ENCODE measurements at places on chromosomes 7 and 10. TPM values are rescaled to one million over a fixed set of nuclear protein-coding genes. Genes with fewer than 3 reads are reported as not detected.
A peak's percentile ranks its signal among the peaks of the same experiment; 100 is the strongest.

DNA sequence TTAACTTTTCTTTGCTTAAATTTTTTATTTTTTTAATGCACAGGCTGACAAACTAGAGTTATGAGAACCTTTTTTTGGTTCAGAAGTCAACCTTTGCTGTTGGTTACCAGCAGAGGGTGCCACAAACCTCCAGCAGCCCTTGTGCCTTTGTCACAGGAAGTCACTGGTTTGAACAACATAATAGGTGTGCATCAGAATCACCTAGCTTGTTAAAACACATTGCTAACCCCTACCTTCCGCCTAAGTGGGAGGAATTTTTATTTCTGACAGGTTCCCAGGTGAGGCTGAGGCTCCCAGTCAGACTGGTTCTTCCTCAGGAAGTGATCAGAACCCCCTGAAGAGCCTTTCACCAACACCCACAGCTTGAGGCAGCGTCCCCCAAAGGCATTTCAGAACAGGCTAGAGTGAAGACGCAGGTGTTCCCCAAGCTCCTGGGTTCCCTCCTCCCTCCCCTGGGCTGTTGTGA is 22.6 kb upstream of the VDAC2 start:
- H3K27me3 ChIP-seq = no peaks in the 10 kb centered on the region
- H3K36me3 ChIP-seq = no peaks in the 10 kb centered on the region
- H3K4me1 ChIP-seq = peaks cover 5% of the 10 kb centered on the region
- DNase-seq = peak; percentile 53
- H3K27ac ChIP-seq = peak overlapping the region; percentile 23

DNA sequence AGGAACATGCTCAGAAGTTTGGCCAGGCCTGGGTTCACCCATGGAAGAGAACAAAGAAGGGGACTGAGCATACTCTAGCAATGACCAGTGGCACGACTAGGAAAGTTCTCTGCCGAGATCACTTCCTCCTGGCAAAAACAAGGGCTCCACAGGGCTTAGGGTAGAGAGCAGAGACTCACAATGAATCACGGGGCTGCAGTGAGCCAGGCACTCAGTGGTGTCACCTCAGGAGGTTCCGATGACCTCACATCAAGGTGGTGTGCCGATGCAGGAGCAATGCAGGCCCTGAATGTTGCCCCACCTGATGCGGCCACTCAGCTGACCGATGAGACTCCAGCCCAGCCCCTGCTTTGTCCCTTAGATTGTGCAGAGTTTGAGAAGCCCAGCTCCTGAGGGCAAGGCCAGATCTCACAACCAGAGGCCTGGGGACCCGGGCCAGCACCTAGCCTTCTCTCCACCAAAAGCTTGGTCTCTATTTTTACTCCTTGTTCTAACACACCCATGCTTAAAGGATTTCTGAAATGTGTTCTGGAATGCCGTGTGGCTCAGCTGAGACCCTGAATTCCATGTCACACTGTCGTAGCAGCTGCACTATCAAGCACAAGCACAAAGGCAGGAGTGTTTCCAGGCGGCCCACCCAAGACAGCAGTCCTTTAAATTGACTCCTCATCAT is 60.9 kb downstream of the COBL start:
- H3K4me3 ChIP-seq = no peak overlapping the region
- no peaks in the 10 kb centered on the region for H3K4me1 ChIP-seq
- H3K27me3 ChIP-seq = peaks cover 3% of the 10 kb centered on the region
- no peak for DNase-seq
- no peak overlapping the region for H3K27ac ChIP-seq

Gene UBTD1
- 1.8 TPM for total RNA-seq

Gene LRRC17
- total RNA-seq = not detected

DNA sequence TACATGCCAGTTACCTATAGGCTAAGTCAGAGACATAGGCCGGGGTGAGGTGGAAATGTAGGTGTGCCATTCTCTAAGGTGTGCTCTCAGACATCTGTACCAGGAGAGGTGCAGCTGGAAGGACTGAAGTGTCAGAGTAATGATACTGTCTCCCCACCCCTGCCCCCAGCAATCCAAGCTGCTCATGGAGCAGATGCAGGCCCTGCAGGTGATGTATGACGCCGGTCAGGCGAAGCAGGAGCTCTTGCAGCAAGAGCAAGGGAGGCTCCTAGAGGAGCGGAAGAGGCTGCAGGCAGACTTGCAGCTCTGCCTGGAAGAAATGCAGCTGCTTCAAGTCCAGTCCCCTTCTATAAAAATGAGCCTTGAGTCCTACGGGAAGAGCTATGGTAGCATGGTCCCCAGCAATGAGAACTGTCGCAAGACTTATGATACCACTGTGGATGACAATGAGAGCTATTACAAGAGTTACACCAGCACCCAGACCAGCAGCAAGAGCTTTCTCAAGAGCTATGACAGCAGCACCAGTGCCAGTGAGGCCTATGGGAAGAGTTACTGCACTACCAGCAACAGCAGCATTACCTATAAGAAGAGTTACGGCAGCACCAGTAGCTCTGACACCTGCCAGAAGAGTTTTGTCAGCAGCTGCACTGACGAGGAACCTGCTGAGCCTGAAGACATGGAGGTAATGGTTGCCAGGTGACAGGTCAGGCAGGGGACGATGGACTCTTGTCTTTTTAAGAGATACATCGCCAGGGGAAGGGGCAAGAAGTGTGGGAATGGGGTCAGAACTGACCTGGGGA is 18.4 kb upstream of the FLNC start:
- DNase-seq = no peak
- no peaks in the 10 kb centered on the region for H3K4me1 ChIP-seq
- peaks cover 2% of the 10 kb centered on the region for H3K27me3 ChIP-seq

DNA sequence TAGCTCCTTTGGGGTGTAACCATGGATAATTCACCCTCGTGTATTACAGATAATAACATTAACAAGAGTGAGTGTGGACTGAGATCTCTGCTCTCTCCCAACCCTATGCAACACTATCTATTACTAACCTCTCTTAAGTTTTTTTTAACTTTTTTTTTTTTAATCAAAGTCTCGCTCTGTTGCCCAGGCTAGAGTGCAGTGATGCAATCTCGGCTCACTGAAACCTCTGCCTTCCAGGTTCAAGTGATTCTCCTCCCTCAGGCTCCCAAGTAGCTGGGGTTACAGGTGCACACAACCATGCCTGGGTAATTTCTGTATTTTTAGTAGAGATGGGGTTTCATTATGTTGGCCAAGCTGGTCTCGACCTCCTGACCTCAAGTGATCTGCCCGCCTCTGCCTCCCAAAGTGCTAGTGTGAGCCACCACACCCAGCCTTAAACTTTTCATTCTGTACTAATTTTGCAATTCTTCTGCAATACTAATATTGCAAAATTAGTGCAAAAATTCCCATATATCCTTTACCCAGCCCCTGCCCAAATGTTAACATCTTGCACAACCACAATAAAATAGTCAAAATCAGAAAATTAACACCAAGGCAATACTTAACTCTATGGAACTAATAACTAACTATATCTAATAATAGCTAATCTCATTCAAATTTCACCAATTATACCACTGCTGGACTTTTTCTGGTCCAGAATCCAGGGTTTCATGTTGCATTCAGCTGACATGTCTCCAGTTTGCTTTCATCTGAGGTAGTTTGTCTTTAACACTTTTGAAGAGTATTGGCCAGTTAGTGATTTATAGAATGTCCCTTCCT is 66.5 kb upstream of the TCF7L2 start:
- no peaks in the 10 kb centered on the region for H3K4me1 ChIP-seq
- H3K4me3 ChIP-seq = no peak overlapping the region
- H3K27me3 ChIP-seq = peaks cover 2% of the 10 kb centered on the region
- no peak overlapping the region for H3K27ac ChIP-seq

Gene LAMTOR4
- 133 TPM for total RNA-seq

- H3K4me3 ChIP-seq = no peak overlapping the region
- no peak for DNase-seq
- H3K36me3 ChIP-seq = no peaks in the 10 kb centered on the region
- no peak overlapping the region for H3K27ac ChIP-seq
These were observed 103.9 kb upstream of the THSD7A start for GRCh38 chr7:11935905-11936304.

DNA sequence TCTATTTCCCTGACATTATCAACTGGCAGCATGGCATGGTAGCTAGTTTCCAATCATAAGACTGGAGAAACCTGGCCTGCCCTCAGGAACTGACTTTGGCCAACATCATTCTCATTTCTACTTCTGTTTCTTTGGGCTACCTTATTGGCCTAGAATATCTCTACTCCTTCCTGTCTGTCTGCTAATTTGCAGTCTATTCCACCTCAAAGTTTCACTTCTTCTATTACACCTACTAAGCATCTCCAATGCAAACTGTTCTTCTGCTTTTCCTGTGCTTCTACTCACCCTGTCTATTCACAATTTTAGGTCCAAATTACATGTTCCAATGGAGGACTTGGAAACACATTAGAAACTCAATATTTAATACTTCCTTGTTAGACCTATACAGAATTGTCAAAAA is 65.6 kb downstream of the ZNF503 start:
- H3K36me3 ChIP-seq = no peaks in the 10 kb centered on the region
- H3K4me3 ChIP-seq = no peak overlapping the region
- no peak for DNase-seq
- H3K4me1 ChIP-seq = no peaks in the 10 kb centered on the region
- no peaks in the 10 kb centered on the region for H3K27me3 ChIP-seq
- no peak overlapping the region for H3K27ac ChIP-seq

GRCh38 chr10:75209086-75209920 is 1.3 kb upstream of the VDAC2 start:
- peaks cover 30% of the 10 kb centered on the region for H3K4me1 ChIP-seq
- no peak for DNase-seq
- H3K4me3 ChIP-seq = peak overlapping the region; percentile 92
- no peaks in the 10 kb centered on the region for H3K27me3 ChIP-seq

All from activated T-helper 1 cell treated with anti-CD3 and anti-CD28 coated beads, Interleukin-12 subunit alpha, Interleukin-12 subunit beta, Interleukin-2, Interleukin-4 antibody, amounts not matched to agents 30 ng/mL and 10 ng/mL and 1 ng/mL, durations not matched to agents 14 hours and 24 hours and 36 hours (primary cell).